NCI-H187 treated with DMSO at 0.1 percent for 48 hours (cell line): ENCODE measurements at places on chromosomes 13 and 19.

DNA sequence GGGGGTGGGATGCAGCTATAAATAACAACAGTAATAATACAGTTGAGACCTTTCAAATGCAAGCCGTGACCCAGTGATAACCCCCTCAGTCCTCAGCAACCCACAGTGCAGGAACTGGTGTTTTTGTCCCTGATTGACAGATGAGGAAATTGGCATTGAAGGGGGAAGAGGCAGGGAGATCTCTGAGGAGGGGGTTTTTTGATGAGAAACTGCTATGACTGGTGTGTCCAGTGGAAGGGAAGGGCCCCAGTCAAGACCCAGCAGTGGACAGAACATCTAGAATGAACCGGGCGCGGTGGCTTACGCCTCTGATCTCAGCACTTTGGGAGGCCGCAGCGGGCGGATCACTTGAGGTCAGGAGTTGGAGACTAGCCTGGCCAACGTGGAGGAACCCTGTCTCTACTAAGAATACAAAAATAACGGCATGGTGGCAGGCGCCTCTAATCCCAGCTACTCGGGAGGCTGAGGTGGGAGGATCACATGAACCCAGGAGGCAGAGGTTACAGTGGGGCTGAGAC is 1.9 kb downstream of the MAP1S start:
- DNase-seq, result no peak

GRCh38 chr19:45446295-45446694 is 21.5 kb upstream of the FOSB start:
- no peak for DNase-seq

DNA sequence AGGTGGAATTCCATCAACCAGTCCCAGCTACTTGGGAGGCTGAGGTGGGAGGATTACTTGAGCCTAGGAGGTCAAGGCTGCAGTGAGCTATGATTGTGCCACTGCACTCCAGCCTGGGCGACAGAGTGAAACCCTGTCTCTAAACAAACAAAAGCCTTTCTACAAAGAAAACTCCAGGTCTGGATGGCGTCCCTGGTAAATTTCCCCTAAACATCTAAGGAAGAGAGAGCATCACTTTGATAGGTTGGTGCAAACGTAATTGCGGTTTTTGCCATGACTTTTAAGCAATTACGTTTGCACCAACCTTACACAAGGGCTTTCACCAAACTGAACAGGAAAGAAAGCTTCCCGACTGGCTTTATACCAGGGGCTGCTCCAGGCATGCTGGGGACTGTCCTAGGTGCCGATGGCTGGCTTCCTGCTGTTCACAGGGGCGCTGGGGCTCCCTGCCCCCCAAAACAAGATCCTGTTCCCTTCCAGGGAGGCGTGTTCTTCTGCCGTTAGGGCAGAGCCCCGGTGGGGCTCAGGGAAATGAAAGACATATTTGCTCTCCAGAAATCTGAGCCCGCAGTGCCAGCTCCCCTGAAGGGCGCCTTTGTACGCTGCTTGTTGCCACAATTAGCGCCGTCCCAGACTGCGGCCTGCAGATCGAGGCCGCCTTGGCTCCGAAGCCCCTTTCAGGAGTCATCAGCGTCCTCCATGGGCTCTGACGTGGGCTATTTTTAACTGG is 38.7 kb upstream of the KLF2 start:
- no peak for DNase-seq

DNA sequence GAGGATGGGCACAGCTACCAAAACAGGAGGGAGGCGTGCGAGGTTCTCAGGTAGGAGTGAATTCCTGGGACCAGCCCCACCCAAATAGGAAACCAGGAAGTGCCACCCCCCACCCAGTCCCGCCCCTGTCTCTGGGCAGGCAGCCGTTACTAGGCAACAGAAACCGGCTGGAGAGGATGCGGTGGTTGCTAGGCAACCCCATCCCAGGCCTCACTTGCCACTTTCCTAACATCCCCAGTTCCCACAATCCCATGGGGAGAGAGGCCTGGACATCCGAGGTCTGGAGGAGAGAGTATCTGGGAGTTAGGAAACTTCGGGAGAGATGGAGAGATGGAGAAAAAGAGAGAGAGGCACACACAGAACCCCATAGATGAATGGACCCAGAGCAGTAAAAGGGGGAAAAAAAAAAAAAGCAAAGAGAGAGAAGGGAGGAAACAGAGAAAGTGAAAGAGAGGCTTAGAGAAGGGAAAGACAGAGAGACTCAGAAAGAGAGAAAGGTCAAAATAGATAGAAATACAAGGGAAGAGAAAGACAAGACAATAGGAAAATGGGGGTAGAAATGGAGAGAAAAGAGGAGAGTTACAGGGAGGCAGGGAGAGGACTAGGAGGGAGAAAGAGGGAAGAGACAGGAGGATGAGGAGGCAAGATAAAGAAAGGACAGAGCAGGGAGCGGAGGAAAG is 3.8 kb downstream of the GRIK5 start:
- DNase-seq, result no peak

DNA sequence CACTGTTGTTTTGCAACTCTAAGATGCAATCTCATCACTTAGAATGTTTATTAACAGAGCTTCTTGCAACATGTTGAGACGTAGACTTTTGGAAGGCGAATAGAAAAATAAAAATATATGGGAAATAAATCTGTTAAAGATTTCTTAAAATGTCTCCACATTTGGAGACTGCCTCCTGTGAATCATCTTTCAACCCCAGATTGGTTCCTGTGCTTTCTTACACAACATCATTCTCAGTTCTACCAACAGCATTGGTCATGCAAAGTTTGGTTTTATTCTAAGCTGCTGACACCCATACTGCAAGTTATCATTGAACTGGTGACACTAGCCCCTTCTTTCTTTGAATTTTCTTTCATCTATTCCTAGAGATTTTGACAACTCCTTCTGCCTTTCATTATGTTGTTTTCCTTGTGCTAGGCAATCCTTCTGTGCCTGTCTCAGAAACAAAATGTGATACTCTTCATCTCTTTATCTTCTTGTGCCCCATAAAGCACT is 1.6 kb upstream of the IGFL3 start:
- no peak for DNase-seq
